ENCODE measurements at places on chromosomes 6 and 20.

GRCh38 chr6:126063512-126064146 is 77.3 kb downstream of the TRMT11 start:
- no peak for DNase-seq

DNA sequence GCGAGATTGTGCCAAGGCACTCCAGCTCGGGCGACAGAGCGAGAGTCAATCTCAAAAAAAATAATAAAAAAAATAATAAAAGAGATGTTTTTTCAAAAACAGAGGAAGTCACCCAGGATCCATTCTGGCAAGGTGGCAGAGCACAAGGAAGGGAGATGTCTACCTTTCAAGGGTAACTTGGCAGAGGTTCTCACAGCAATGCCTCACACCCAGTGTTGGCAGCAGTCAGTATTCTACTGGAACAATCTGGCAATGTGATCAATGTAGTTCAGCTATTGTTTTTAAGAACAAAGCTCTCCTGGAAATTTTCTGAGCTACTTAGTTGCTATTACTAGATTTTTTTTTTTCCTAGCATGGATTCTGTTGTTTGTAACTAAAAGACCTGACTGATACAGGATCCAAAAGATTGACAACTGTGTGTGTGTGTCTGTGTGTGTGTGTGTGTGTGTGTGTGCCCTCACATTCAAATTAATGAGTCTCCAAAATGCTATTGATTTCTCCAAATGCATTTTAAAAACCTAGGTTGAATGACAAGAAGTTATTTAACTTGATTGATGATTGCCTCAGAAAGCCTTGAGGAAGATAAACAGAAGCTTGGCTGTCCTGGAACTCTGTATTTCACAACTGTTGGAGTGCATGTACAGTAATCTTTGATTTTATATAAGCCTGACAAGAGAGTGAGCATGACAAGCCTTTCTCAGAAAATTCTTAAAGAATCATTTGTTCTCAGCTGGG is 114.1 kb upstream of the RREB1 start:
- DNase-seq = no peak

DNA sequence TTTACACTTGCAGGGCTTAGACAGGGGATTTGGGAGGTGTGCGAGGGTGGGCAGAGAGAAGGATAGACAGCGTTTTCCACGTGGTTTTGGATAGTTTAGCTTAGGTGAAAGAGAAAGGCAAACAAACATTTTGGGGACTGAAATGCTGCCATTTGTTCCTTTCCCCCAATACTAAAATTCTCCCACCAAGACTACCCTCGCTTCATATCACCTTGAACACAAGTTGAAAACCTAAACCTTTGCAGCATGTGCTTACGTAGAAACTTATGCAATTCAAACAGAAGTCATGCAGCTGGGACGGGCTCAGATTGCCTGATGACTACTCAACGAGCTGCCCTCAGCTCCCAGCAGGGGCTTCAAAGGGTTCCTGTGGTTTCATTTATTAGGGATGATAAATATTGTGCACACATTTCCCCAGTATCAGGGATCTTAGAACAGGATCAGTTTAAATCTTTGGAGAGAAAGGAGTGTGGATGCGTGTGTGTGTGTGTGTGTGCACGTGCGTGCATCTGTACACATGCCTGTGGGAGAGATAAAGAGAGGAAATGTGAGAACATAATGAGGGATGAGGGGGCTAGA is 77.3 kb downstream of the SLC22A23 start:
- no peak for DNase-seq

GRCh38 chr6:93325761-93326160 is 93.6 kb downstream of the EPHA7 start:
- DNase-seq = no peak

DNA sequence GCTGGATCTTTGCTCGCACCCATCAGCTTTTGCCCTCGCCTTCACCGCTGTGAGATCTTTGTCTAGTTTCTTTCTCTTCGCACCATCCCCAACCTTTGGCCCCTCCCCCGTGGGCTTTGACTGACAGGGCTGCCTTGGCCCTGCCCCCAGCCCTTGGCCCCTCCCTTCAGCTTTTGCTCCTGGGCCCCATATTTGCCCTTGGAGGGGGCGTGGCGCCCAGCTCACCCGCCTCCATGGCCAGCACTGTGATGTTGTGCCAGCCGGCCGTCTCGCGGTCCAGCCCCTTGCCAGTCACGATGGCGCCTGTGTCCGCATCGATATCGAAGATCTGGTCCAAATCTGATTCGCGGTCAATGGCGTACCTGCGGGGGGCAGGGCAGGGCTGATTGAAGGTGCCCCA is 81.1 kb downstream of the CD40 start:
- DNase-seq = no peak

DNA sequence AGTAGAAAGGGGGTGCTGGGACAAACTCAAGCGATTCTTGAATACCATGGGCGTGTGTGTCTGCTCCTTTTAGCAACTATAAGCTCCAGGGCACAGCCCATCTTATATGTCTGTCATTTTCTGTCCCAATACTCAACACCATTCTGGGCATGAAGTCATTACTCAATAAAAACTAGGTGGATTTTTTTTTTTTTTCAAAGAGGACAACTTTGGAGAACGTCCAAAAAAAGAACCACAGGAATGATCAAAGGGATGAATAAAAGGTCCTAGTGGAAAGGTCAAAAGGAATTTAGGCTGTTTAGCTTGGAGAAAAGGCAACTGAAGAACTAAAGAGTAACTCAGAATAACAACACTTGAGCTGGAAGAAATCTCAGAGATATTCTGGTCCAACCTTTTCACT is 24.4 kb downstream of the UQCC1 start:
- no peak for DNase-seq

GRCh38 chr6:109961611-109962041 is 16.5 kb upstream of the GPR6 start:
- DNase-seq = no peak

DNA sequence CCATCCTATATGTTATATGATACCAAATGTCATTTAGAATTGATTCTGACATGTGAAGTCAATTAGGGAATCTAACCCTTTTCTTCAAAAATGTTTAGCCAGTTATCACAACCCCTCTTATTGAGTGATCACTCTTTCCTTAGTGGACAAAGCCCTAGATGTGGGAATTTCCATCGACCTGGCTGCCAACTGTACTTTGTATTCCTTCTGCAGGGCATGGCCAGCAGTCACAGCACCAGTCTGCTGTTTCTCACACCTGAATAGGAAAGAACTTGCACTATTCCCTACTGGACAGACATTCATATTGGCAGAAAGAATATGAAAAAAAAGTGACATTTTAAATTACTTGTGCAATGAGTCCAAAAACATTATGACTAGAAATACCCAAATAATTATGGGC is 271.0 kb downstream of the PACRG start:
- no peak for DNase-seq

GRCh38 chr6:161481786-161482516 is 208.1 kb upstream of the AGPAT4 start:
- no peak for DNase-seq

- no peak for DNase-seq
Observed at GRCh38 chr6:39428152-39428551, 105.7 kb upstream of the KCNK16 start.

DNA sequence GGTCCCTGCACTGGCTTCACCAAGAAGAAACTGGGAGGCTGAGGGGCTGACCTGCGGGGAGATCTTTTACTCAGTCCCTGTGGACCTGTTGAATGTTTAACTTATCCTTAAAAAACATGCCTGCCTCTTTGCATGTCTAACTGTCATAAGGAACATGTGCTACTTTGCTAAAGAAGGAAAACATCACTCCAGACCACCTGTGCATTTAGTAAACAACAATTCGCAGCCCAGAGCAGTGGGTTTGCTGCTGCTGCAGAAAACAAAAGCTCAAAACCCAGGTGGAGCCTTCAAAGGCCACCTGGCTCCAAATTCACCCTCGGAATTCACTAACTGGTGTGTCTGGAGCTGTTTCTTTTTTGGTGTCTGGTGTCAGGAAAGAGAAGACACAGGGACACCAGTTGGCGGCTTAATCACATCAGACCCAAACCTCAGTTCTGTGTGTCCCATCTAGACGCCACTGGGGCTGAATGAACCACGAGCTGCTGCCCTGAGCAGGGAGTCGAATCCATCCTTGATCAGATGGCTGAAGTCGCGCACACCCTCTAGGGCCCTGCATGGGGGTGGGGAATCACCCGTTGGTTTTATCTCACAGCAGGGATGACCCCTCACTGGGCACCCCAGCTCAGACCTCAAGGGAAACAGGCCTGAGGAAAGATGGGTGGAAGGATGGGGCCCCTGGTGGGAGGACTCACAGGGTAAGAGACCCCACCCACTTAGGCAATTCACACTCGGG is 344.3 kb downstream of the PREX1 start:
- no peak for DNase-seq

DNA sequence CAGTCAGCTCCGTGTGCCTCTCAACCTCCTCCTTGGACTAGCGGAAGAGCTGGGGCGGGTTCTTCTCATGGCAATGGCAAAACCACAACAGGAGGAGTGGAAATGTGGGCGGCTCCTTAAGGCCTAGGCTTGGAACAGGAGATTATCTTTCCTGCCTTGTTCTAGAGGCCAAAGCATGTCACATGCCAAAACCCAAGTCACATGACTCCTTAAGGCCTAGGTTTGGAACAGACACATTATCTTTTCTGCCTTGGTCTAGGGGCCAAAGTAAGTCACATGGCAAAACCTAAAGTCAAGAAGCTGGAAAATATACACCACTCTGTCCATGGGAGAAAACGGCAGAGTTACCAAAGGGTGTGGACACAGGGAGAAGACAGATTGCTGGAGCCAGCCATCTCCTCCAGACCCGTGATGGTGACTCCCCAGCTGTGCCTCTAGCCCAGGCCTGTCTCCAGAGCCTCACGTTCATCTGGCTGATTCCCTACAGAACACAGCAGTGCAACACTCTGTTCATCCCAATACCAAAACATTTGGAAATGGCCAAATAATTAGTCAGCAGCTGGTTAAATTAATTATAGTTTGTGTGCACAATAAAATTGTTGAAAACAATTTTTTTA is 34.2 kb downstream of the ANKRD60 start:
- no peak for DNase-seq

DNA sequence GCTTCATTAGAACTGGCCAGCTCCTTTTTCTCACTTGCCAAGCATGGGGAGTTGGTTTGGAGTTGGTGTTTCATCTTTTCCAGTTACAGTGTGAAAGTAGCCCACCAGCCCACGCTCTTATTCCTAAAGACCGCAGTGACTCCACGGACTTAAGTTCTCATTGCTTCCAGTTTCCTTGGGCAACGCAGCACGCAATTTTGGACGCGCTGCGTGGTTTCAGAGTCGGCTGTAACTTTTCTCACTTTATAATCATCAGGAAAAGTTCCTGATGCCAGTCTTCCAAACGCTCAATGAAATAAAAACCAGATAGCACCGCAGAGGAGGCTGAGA is 381 bp upstream of the PEX7 start:
- no peak for DNase-seq

- no peak for DNase-seq
Observed at GRCh38 chr6:89323511-89323971, 8.4 kb upstream of the GABRR2 start.

- no peak for DNase-seq
Observed at GRCh38 chr20:3156811-3157619, 2.6 kb downstream of the FASTKD5 start.

GRCh38 chr6:111175109-111175508 is 87.8 kb downstream of the SLC16A10 start:
- DNase-seq = no peak

GRCh38 chr6:169342710-169343109 is 89.1 kb upstream of the THBS2 start:
- DNase-seq = no peak

DNA sequence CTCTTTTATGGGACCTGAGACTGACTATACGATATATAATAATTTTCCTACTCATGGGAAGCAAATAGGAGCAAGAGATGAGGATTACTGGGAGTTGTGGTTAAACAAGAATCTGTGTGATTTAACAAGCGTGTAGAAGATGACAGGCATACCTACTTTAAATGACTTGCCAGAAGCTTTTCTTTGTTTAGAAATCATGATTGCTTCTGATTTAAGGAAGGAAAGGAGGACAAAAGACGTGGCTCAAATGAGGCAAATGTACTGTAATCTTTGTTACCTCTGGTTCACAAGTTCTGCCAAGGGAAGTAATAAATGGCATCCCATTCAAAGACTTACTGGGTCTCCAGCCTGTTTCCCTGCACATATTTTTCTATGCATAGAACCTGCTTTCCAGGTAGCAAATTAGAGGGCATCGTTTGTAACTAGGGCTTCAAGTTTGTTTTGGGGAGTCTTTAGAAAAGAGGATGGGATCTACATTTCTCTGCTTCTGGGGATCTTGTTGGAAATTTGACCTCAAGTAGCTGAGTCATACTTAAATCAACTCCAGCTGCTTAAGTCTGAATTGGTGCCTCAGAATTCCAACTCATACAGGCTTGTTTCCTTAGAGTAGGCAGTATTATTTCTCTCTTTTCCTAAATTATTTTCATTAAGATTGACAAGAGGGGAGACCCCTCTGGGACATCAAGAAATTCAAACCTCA is 2.9 kb upstream of the TRMT11 start:
- no peak for DNase-seq

DNA sequence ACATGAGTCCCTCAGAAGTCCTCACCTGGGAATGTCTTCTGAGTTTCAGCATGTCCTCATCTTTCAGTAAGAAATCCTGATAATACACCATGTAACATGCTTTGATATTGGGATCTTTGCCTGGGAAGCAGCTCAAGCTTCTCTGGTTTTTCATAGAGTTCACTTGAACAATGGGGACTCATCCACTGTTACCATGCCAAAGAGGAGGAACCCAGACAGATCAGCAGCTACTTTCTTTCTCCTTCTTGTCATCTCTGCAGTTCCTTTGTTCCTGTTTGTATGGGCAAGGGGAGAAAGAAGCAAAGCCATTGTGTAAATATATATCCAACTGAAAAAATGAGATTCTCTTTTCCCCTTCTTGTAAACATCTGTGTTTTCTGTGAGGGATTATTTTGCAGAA is 450.6 kb upstream of the HS3ST5 start:
- DNase-seq = no peak

- DNase-seq = no peak
Observed at GRCh38 chr20:23232219-23232581, 118.4 kb upstream of the NXT1 start.

DNA sequence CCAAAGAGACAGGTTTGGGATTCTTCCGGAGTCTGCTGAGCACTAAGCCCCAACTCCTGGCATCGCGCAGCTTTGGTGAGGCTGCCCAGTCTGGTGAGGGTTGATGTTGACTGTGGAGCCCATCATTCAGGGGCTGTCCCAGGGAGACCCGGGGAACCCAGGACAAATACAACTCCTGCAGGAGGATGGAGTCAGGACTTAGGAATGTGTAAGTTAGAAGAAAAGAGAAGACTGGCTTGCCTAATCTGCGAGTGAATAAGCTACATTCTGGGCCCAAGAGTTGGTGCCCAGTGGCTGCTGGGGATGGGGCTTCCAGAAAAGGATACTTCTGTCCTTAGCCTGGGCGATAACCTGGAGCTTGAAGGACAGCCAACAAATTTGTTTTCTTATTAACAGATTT is 47.9 kb downstream of the STK35 start:
- DNase-seq = no peak

DNA sequence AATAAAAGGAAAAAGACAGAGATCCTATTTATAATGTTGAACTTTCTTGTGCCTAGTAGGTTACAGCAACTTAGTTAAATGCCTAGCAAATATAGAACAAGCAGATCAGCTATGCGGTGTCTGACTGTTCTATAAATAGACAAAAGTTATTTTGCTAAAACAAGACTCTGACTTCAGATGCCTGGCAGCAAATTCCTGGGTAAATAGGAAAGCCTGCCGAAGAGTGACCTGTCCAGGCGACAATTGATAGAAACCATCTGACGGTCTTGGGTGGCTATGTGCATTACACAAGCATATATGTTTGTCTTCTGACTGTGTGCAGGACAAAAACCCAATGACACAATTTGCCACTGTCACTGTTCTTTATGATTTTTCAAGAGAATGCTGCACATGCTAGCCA is 38.0 kb upstream of the PDE10A start:
- DNase-seq = no peak

- no peak for DNase-seq
Observed at GRCh38 chr6:56474532-56474931, 168.2 kb downstream of the DST start.

All from stimulated activated CD8-positive, alpha-beta memory T cell treated with anti-CD3 and anti-CD28 coated beads, Interleukin-4, amount 100 ng/mL, for 1 hour (primary cell).